ENCODE measurements at places on chromosomes 3 and 15. TPM values are rescaled to one million over a fixed set of nuclear protein-coding genes. Genes with fewer than 3 reads are reported as not detected.

The ZNF662 gene
- polyA plus RNA-seq = 12.5 TPM

The WNT7A gene
- not detected for polyA plus RNA-seq

The SLC2A2 gene
- not detected for polyA plus RNA-seq

The ANKRD34C gene
- polyA plus RNA-seq = not detected

The GRIP2 gene
- polyA plus RNA-seq = 13.0 TPM

The CYP8B1 gene
- 0.09 TPM for polyA plus RNA-seq

The TRH gene
- 0.18 TPM for polyA plus RNA-seq

The LRRC34 gene
- 5.9 TPM for polyA plus RNA-seq

The CPN2 gene
- polyA plus RNA-seq = 0.15 TPM

The MOBP gene
- polyA plus RNA-seq = 0.08 TPM

The C2CD4B gene
- 1.1 TPM for polyA plus RNA-seq

The DLEC1 gene
- 0.37 TPM for polyA plus RNA-seq

The PLEKHO2 gene
- 18.0 TPM for polyA plus RNA-seq

The GPR62 gene
- polyA plus RNA-seq = 0.56 TPM

The HESX1 gene
- polyA plus RNA-seq = 2.4 TPM

The AMT gene
- 12.8 TPM for polyA plus RNA-seq

The CNTN6 gene
- polyA plus RNA-seq = 1.2 TPM

The UNC13C gene
- polyA plus RNA-seq = 3.8 TPM

The A4GNT gene
- polyA plus RNA-seq = not detected

The TGM4 gene
- polyA plus RNA-seq = 0.05 TPM

The SOX2 gene
- polyA plus RNA-seq = 0.49 TPM

The P2RY14 gene
- 1.3 TPM for polyA plus RNA-seq

The TEX9 gene
- polyA plus RNA-seq = 1.9 TPM

The NR1I2 gene
- polyA plus RNA-seq = 0.33 TPM

The HAPLN3 gene
- polyA plus RNA-seq = 12.0 TPM

The PLSCR2 gene
- polyA plus RNA-seq = not detected

The FBXO40 gene
- 2.7 TPM for polyA plus RNA-seq

The NUSAP1 gene
- 29.4 TPM for polyA plus RNA-seq

The MYH15 gene
- 0.50 TPM for polyA plus RNA-seq

The RBP2 gene
- 0.41 TPM for polyA plus RNA-seq

The IL17RD gene
- 30.4 TPM for polyA plus RNA-seq

The BLOC1S6 gene
- polyA plus RNA-seq = 37.7 TPM
